Endothelial cell (in vitro differentiated cells): ENCODE measurements at places on chromosomes 7 and 10. TPM values are rescaled to one million over a fixed set of nuclear protein-coding genes. Genes with fewer than 3 reads are reported as not detected.

The EN2 gene
- total RNA-seq = 2.1 TPM

The TLX1 gene
- 31.0 TPM for total RNA-seq

- peaks cover 7% of the 10 kb centered on the region for H3K36me3 ChIP-seq
- peak; percentile 29 for DNase-seq
- peaks cover 52% of the 10 kb centered on the region for H3K27me3 ChIP-seq
- H3K4me1 ChIP-seq = peaks cover 20% of the 10 kb centered on the region
- peak overlapping the region; percentile 14 for H3K27ac ChIP-seq
These were observed 1.1 kb upstream of the EGR2 start for GRCh38 chr10:62817121-62817765.

- H3K27me3 ChIP-seq = peaks cover 2% of the 10 kb centered on the region
- no peak overlapping the region for H3K4me3 ChIP-seq
- peaks cover 8% of the 10 kb centered on the region for H3K36me3 ChIP-seq
- no peak overlapping the region for H3K27ac ChIP-seq
- peaks cover 59% of the 10 kb centered on the region for H3K4me1 ChIP-seq
These were observed 7.1 kb downstream of the DOCK4 start for GRCh38 chr7:112199035-112199655.

The SGMS1 gene
- total RNA-seq = 12.4 TPM

GRCh38 chr10:47361293-47361692 lies 13.1 kb downstream of the RBP3 start:
- no peaks in the 10 kb centered on the region for H3K36me3 ChIP-seq

The MRPS16 gene
- total RNA-seq = 78.6 TPM

The ZNF467 gene
- total RNA-seq = 64.2 TPM

- no peak overlapping the region for H3K4me3 ChIP-seq
- no peaks in the 10 kb centered on the region for H3K4me1 ChIP-seq
- DNase-seq = no peak
These were observed 635.4 kb upstream of the PFKP start for GRCh38 chr10:2431961-2432360.

DNA sequence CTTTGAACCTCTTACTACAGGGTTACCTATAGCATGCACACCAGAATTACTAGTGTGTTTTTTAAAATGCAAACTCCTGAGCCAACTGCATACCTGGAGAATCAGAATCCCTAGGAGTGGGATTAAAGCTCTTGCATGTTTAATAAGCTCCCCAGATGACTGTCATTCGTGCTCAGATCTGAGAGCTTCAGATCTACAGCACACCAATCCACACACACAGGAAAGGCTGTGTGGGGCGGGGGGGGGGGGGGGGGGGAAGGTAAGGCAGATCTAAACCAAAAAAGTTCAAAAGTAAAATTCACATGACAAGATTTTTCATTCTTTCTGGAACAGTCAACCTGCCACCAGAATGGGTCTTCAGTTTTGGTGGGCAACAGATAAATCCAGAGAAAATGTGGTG lies 5.5 kb downstream of the FAM3C start:
- DNase-seq = no peak
- peaks cover 23% of the 10 kb centered on the region for H3K4me1 ChIP-seq
- H3K27me3 ChIP-seq = no peaks in the 10 kb centered on the region
- H3K4me3 ChIP-seq = no peak overlapping the region

- no peaks in the 10 kb centered on the region for H3K27me3 ChIP-seq
- no peaks in the 10 kb centered on the region for H3K36me3 ChIP-seq
- DNase-seq = no peak
- H3K4me1 ChIP-seq = peaks cover 5% of the 10 kb centered on the region
- H3K27ac ChIP-seq = no peak overlapping the region
These were observed 144.3 kb downstream of the XPNPEP1 start for GRCh38 chr10:109778993-109779392.

The AGMO gene
- not detected for total RNA-seq
